ENCODE measurements at places on chromosomes 2 and 18. TPM values are rescaled to one million over a fixed set of nuclear protein-coding genes. Genes with fewer than 3 reads are reported as not detected.
A peak's percentile ranks its signal among the peaks of the same experiment; 100 is the strongest.

Gene CD302
- total RNA-seq = 8.0 TPM

Gene SPATA3
- not detected for total RNA-seq

Gene ATOH8
- 0.13 TPM for total RNA-seq

DNA sequence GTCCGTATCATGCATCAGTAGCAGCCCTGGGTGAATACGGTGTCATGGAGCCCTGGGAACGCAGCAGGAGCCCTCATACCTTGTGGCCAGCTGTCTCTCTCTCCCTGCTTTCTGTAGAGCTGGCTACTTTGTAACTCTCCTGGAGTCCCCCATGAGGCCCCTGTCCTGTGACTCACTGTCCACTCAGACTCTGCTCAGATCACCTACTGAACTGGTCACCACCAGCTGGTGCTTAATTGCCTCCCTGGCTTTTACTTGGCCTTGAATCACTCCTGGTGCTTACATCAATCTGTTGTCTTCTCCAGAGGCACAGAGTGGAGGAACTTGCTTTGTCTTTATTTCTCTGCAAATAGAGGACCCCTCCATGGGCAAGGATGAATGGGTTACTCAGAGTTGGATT is 172.7 kb downstream of the HRH4 start:
- H3K4me1 ChIP-seq = no peaks in the 10 kb centered on the region
- peaks cover 2% of the 10 kb centered on the region for H3K27me3 ChIP-seq
- DNase-seq = no peak
- H3K36me3 ChIP-seq = no peaks in the 10 kb centered on the region

GRCh38 chr2:63662028-63662804 is 73.5 kb downstream of the MDH1 start:
- no peak for DNase-seq
- H3K4me1 ChIP-seq = peaks cover 8% of the 10 kb centered on the region

DNA sequence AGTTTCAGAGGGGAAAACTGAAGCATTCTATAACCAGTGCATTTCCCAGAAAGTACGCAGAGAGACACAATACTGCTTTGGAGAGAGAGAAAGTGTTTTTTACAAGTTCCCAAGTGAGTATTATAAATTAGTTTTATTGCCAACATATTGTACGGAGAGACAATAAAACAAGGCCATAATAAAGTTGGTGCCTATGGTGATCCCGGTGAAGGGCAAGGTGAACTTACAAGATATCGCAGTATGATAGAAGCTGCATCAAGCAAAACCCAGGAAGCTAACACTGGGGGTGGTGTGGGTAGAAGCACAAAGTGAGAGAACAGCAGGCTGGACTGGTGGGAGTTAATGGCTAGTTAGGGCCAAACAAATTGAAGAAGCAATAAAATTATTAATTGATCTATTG is 7.5 kb downstream of the TMSB10 start:
- no peak overlapping the region for H3K27ac ChIP-seq
- DNase-seq = no peak
- H3K4me3 ChIP-seq = no peak overlapping the region

- peaks cover 21% of the 10 kb centered on the region for H3K36me3 ChIP-seq
- H3K4me3 ChIP-seq = peak overlapping the region; percentile 100
- H3K4me1 ChIP-seq = peaks cover 24% of the 10 kb centered on the region
- H3K27ac ChIP-seq = peak overlapping the region; percentile 70
Measured at GRCh38 chr18:50280707-50281294, 522 bp downstream of the MBD1 start.

GRCh38 chr2:197708331-197708730 is 3.2 kb downstream of the MARS2 start:
- no peak overlapping the region for H3K27ac ChIP-seq
- peaks cover 38% of the 10 kb centered on the region for H3K4me1 ChIP-seq
- H3K27me3 ChIP-seq = no peaks in the 10 kb centered on the region
- H3K36me3 ChIP-seq = peaks cover 7% of the 10 kb centered on the region
- peak overlapping the region; percentile 85 for H3K4me3 ChIP-seq
- peak; percentile 44 for DNase-seq

- H3K27me3 ChIP-seq = no peaks in the 10 kb centered on the region
- H3K27ac ChIP-seq = no peak overlapping the region
- no peaks in the 10 kb centered on the region for H3K36me3 ChIP-seq
- no peak overlapping the region for H3K4me3 ChIP-seq
Measured at GRCh38 chr18:23924813-23925212, 89.7 kb upstream of the TTC39C start.
